Left kidney (tissue), 8 donors: ENCODE measurements at places on chromosomes 11 and 22. TPM values are rescaled to one million over a fixed set of nuclear protein-coding genes. Genes with fewer than 3 reads are reported as not detected.

KRTAP5-2 gene
- not detected for polyA plus RNA-seq

KRTAP5-10 gene
- 0.53 TPM for polyA plus RNA-seq

SELENOH gene
- 97.0 TPM for polyA plus RNA-seq

IFITM10 gene
- polyA plus RNA-seq = 0.22 TPM

MOGAT2 gene
- polyA plus RNA-seq = 1.1 TPM

SCGB2A2 gene
- polyA plus RNA-seq = not detected

- DNase-seq = no peak
Observed at GRCh38 chr11:2625183-2625582, 74.6 kb downstream of the KCNQ1OT1 start.

GRCh38 chr22:50182176-50183081 is 3.3 kb upstream of the TRABD start:
- no peak for DNase-seq

DNA sequence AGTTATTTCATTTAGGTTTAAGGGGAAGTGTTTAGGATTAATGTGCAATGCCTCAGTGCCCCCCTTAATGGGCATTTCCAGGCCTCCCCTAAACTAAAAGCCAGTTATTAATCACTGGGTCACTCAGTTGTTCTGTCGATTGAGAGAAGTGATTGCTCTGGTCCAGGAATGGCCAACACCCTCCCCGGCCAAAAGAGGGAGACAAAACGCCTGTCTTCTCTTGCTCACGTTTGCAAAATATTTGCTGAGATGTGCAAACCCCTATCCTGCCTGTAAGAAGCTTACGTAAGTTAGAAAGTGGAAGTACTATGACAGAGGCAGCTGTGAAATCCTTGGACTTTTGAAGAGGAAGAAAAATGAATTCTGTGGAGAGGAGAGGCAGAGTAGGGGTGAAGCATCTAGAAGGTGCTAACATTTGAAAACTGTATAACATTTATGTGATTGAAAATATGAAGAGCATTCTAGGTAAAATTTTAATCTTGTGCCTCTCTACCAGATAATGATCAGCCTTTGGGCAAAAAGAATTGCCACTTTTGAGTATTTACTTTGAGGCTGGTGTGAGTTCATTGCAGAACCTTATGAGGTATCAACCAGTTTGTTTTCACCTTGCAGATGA is 37.7 kb downstream of the NTM start:
- peak; percentile 38 for DNase-seq

DNA sequence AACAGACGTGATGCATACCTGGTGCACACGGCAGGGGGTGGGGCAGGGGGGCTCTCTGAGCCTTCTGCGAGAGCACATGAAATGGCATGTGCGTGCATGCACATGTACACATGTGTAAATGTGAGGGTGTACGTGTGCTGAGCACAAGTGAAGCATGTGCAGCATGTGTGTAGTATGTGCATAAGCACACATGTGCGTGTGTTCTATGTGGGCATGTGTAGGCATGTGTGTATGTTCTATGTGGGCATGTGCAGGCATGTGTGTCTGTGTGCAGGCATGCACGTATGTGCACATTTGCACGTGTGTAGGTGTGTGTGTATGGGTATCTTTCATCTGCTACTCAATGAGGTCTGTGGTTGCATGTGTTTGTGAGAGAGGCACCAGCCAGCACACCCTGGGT is 371.2 kb downstream of the CTTN start:
- DNase-seq = no peak

- no peak for DNase-seq
Observed at GRCh38 chr11:93493252-93493897, 49.8 kb downstream of the SMCO4 start.

GRCh38 chr22:44550711-44551491 is 52.9 kb upstream of the RTL6 start:
- DNase-seq = no peak

- DNase-seq = no peak
Observed at GRCh38 chr11:62157603-62158002, 32.4 kb upstream of the SCGB1D1 start.

DNA sequence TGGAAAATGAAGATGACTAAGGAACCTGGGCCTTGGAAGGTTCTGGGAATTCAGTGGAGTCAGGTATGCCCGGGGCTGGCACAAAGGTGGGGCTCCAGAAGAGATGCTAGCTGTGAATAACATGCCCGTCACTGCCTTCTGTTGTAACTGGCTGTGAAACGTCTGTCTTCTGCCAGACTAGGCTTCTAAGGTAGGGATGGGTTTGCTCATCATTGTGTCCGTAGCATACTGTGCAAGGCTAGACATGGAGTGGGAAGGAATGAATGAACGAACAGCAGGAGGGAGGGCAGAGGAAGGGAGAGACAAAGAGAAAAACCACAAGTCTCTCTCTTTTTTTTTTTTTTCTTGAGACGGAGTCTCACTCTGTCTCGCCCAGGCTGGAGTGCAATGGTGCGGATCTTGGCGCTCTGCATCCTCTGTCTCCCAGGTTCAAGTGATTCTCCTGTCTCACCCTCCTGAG is 327.4 kb downstream of the MN1 start:
- DNase-seq = no peak

DNA sequence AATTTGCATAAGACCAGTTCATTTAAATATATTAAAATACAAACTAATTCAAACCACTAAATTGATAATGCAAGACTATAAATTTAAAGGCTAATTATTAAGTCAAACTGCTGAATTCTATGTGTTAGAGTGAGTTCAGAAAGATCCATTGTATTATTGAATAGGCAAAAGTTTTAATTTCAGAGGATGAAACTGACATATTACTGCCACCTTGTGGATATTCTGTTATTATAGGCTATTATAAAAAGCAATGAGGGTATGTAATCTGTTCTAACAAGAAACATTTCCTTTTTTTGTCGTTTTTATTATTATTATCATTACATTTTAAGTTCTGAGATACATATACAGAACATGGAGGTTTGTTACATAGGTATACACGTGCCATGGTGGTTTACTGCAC is 20.9 kb upstream of the NAALAD2 start:
- no peak for DNase-seq

DNA sequence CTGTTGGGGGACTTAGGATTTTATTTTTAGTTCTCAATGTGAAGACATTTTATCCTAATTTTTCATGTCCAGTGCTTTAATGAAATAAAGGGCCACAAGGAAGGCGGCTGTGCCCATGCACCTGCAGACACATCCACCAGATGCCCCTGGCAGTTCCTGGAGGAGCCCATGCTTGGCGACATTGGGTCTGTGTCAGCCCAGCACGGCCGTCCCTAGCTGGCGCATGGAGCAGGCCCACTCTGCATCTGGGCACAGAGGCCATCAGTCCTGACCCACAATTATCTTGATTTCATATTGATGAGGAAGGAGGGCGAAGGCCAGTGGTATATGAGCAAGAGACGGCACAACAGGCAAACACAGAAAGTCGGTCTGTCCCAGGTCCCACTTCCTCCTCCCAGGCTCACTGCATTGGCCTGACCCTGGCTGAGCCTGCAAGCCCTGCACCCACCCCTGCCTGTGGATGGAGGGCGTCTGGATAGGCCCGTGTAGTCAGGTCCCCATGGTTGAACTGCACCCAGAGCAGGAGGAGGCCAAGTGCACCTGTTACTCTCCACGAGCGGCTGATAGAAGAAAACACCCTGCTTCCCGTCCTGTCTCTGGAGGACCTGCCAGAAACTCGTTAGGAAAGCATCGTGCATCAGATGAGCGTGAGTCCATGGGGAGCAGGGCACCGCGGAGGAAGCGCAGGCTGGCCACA is 296.9 kb downstream of the BRD1 start:
- DNase-seq = no peak

DNA sequence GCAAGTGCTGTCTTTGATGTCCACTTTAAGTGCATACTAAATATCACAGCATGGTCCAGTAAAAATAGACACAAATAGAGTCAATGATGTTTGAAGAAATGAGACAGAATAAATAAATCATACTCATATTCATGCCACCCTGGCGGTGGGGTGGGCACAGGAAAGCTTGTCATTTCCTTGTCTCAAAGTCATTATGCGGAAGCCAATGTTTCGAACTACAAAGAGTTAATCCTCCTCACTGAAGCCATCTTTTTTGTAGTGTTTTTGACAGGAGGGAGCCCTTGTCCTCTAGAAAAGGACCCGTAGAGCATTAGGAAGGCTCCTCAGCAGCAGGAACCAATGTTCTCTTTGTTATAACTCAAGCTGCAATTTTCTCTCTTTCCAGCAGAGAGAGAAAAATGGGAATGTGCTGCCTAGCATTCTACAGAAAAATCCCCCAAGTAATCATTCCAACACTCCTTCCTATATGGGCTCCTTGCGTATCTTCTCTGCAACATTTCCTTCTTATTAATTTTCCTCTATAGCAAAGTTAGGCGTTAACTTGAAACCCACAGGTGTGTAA is 30.6 kb downstream of the SC5D start:
- no peak for DNase-seq

DNA sequence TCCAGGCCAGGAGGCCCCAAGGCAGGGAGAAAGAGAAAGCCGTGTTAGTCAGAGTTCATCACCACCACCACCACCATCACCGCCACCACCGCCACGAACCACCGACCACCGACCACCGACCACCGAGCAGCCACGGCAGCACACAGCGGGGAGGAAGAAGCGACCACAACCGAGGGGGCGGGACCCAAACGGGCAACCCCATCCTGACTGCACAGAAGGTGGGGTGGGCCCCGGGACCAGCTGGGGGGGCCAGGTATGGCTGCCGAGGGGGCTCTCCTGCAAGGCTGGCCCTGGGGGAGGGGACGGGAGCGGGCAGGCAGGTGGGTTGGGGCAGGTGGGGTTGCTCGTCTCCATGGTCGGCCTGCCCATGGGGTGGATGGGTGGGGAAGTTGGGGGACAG is 34.2 kb downstream of the SYT7 start:
- no peak for DNase-seq

GRCh38 chr11:76208438-76209374 is 2.4 kb upstream of the WNT11 start:
- DNase-seq = no peak

- no peak for DNase-seq
Observed at GRCh38 chr11:93481279-93481678, 61.9 kb downstream of the SMCO4 start.

- peak; percentile 59 for DNase-seq
Observed at GRCh38 chr11:57800444-57801182, 39.0 kb downstream of the CTNND1 start.

DNA sequence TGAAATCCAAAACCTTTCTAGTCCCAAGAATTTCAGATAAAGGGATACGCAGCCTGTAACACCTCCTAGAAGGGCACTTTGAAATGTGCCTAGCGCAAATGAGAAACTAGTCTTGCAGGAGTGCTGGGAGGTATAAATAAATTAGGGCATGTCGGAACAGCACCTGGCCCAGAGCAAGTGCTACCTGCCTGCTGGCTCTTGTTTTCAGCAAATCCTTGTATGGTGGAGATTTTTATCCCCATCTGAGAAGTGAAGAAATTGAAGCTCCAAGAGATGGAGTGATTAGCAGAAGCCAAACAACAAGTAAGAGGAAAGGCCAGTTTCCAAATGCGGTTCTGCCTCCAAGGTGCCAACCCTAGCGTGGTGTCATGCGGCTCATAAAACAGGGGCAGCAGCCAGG is 36.7 kb upstream of the TFIP11 start:
- no peak for DNase-seq
